Sciatic nerve (tissue), 2 donors: ENCODE measurements at places on chromosomes 11 and 22. TPM values are rescaled to one million over a fixed set of nuclear protein-coding genes. Genes with fewer than 3 reads are reported as not detected.

Gene GGTLC3
- not detected for total RNA-seq

Gene SERPINH1
- 121 TPM for total RNA-seq

Gene SPDYC
- not detected for total RNA-seq

Gene TREH
- not detected for total RNA-seq

Gene ADAMTS8
- total RNA-seq: 4.1 TPM

Gene HSPB2
- 14.4 TPM for total RNA-seq

Gene GPR83
- 0.62 TPM for total RNA-seq

Gene XPNPEP3
- total RNA-seq: 19.2 TPM

Gene PYGM
- 8.1 TPM for total RNA-seq

Gene TMEM121B
- total RNA-seq: 0.94 TPM

Gene KRTAP5-10
- total RNA-seq: not detected

Gene TYR
- total RNA-seq: not detected

Gene OVOL1
- not detected for total RNA-seq

Gene MRPL17
- total RNA-seq: 25.5 TPM

Gene OR52E8
- total RNA-seq: not detected

Gene AKIP1
- total RNA-seq: 14.7 TPM

Gene OR51B4
- total RNA-seq: 0.40 TPM

Gene SYT12
- 0.71 TPM for total RNA-seq

Gene USP2
- 13.7 TPM for total RNA-seq
